Stimulated activated CD4-positive, alpha-beta T cell treated with anti-CD3 and anti-CD28 coated beads, Interleukin-15, amount 100 ng/mL, for 1 hour (primary cell): ENCODE measurements at places on chromosomes 12 and 14.

DNA sequence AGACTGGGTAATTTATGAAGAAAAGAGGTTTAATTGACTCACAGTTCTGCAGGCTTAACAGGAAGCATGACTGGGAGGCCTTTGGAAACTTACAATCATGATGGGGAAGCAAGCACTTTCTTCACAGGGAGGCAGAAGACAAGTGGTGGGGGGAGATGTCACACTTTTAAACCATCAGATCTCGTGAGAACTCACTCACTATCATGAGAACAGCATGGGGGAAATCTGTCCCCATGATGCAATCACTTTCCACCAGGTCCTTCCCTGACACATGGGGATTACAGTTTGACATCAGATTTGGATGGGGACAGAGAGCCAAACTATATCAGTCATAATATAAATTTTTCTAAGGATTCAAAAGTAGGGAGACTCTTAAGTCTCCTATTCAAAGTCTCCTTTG, 46.0 kb downstream of the SPIC start:
- DNase-seq, result no peak

DNA sequence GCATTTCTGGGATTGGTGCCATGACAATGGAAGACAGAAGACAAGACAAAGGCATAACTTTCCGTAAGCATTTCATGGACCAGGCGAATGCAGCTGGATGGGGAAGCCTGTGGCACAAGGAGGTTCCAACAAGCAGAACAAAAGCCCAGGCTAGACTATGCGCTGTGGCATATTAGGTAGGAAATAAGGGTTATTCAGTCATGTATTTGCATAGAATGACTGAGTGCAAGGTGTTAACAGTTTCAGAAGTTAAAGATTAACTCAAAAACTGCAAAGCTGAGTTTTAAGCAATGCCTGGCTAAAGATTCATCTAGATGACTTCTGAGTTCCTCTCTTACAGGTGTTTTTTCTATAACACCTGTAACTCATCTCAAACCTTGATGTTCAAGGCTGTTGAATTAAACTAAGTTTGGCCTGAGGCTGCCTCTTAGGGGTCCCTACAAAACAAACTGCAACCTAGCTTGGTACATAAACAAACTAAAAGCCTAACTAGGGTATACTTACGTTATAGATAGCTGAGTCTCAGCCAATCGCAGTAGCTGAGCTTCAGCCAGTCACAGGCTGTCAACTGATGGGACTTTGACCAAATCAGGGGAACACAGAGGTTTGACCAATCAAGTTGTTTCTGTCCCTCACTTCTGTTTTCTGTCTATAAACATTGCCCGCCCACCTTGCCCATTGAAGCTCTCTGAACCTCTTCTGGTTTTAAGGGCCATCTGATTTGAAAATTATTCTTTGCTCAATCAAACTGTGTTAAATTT, 52.2 kb upstream of the PLBD1 start:
- no peak for DNase-seq

DNA sequence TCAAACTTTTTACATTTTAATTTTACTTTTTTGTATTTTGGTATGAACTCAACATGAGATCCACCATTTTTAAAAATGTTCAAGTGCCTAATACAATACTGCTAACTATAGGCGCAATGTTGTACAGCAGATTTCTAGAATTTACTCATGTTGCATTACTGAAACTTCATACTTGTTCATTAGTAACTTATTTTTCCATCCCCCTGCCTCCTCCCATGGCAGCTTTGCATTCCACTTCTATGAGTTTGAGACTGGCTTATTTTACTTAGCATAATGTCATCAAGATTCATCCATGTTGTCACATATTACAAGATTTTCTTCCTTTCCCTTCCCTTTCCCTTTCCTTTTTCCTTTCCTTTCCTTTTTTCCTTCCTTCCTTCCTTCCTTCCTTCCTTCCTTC, 825.9 kb downstream of the SLC16A7 start:
- no peak for DNase-seq

- DNase-seq, result no peak
Observed at GRCh38 chr12:27342536-27342935, 9.9 kb downstream of the BMAL2 start.

DNA sequence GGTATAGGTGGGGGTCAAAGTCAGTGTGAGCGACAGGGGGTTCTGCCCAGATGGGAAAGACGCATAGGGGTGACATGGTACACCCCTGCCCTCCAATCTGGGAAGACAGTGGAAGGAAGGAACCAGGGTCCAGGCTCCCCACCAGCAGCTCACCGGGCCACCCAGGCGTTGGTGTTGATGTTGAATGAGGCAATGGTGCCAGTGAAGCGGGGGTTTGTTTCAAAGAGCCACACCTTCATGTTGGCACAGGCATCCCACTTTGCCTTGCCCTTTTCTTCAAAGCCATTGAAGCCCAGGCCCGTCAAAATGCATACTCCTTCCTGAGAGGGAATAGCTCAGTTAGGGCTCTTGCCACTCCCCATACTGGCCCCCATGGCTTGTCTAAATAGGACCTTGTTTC, 7.5 kb downstream of the EMG1 start:
- no peak for DNase-seq

DNA sequence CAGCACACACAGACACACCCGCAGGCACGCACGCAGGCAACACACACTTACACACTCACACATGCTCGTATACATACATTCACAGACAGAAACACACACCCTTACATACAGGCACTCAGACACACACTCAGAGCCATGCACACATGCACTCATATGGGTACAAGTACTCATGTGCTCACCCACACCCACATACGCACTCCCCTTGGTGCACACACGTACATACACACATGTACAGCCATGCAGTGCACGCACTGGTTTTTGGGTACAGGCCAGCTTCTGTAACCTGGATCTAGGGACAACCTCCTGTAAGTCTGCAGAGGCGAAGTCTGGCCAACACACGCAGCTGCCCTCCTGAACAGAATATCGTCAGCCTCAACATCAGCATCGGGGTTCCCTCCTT, 221.3 kb upstream of the RTL1 start:
- DNase-seq, result no peak

DNA sequence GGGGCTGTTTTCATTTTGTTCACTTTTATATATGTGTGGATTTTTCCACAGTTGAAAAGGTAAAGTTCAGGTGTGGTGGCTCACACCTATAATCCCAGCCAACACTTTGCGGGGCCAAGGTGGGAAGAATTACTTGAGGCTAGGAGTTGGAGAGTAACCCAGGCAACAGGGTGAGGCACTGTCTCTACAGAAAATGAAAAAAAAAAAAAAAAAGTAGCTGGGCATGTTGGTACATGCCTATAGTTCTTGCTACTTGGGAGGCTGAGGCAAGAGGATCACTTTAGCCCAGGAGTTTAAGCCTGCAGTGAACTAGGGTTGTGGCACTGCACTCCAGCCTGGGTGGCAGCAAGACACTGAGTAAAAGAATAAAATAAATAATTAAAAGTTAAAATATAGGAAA, 326.5 kb downstream of the NAV3 start:
- DNase-seq, result no peak

- DNase-seq, result no peak
Observed at GRCh38 chr14:74417611-74418010, 8.4 kb downstream of the SYNDIG1L start.

DNA sequence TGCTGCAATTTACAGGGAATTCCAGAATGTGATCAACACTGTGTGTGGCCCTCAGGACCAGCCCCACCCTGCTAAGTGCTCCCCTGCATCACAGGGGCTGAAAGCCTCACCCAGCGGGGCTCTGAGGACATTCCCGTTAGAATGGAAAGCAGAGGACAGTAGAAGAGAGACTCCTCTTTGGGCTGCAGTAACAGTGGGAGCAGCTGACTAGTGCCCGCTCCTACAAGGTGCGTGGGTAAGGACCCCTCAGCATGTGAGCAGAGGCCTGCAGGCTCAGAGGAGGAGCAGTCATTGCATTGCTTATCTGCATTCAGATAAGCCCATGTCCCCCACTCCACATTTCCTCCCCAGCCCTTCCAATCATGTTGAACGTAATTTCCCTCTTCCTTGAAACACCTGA, 120.1 kb downstream of the ITPR2 start:
- DNase-seq, result no peak

GRCh38 chr12:94594443-94594825, 55.9 kb downstream of the TMCC3 start:
- no peak for DNase-seq

DNA sequence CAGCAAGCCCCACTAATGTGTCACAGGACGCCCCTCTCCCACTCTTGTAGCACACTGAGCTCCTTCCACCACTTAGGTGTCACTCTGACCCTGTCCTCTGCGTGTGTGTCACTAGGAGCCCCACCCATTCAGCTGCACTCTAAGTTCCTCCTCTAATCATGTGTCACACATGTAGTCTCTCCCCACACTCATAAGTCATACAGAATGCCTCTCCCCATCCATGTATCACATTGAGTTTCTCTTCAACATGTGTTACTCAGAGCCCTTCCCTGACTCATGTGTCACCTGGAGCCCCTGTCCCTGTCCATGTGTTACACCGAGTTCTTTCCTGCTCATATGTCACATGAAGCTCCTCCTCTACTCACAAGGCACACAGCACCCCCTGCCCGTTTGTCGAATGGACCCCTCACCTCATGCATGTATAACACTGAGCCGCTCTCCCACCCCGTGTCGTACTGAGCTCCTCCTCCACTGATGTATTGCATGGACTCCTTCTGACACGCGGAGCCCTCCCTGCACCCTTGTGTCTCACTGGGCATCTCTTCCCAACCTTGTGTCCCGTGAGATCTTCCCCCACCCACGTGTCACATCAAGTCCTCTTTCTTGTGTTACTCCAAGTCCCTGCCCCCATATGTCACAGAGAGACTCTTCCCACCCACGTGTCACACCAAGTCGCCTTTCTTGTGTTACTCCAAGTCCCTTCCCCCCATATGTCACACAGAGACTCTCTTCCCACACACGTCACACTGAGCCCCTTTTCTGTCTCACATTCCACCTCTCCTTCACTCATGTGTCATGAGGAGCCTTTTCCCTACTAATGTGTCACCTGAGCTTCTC, 31.0 kb downstream of the RTL1 start:
- no peak for DNase-seq

DNA sequence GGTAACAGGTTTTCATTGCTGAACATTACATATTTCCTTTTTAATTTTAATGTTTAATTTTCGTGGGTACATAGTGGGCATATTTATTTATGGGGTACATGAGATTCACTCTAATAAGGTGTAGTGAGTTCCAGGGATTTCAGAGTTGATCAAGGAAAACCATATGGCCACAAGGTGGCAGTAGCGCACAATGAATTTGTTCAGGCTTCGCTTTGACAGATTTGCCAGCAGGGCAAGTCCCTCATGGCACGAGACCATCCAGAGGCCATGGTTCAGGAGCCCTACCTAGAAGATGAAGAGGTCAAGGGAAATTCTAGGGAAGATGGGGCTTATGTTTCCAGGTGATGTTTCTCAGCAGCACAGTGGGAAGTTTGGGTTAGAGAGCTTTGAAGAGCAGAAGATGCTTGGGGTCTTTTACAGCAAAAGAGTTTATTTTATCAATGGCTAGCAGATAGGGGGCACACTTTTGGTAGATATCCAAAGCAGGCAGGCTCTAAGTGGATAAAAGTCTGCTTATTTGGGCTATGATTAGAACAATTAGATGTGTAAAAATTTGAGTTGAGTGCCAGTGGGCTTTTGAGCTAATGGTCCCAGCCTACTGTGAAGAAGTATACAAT, 1004.4 kb downstream of the AACS start:
- DNase-seq, result no peak

- no peak for DNase-seq
Observed at GRCh38 chr12:125610292-125610691, 545.1 kb downstream of the AACS start.

DNA sequence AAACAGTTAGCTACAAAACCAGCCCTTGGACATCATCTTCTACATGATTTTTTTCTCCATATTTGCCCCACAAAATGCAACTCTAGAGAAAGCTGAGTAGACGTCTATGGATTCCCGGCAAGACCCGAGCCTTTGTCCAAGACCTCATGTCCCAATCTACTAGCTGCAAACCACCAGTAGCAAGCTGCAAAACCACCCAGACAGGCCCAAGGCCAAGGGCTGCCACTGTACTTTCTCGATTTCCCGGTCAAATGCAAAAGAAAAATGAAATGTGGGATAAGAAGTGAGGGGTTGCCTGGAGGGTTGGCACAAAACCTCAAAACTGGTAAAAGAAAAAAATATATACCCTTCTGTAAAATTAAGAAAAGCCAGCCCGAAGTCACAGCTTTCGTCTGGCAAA, 2.9 kb upstream of the SIX6 start:
- DNase-seq, result no peak

DNA sequence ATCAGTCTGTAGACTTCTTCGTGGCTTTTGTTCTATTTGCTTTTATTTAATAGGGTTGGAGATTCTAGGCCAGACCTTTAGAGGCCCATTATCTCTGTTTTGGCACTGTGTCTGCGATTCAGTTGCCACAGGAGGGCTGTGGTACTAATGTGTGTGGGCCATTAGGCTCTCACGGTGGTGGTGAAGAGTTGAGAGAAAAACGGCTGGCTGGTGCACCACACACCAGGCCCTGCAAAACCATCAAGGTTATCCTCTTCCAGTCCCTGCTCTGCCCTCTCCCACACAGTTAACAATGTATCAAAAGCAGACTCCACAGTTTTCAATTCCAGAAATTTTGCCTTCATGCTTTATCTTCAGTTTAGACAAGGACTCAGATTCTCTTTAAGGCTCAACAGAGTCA, 97.7 kb downstream of the MYF5 start:
- DNase-seq, result no peak

DNA sequence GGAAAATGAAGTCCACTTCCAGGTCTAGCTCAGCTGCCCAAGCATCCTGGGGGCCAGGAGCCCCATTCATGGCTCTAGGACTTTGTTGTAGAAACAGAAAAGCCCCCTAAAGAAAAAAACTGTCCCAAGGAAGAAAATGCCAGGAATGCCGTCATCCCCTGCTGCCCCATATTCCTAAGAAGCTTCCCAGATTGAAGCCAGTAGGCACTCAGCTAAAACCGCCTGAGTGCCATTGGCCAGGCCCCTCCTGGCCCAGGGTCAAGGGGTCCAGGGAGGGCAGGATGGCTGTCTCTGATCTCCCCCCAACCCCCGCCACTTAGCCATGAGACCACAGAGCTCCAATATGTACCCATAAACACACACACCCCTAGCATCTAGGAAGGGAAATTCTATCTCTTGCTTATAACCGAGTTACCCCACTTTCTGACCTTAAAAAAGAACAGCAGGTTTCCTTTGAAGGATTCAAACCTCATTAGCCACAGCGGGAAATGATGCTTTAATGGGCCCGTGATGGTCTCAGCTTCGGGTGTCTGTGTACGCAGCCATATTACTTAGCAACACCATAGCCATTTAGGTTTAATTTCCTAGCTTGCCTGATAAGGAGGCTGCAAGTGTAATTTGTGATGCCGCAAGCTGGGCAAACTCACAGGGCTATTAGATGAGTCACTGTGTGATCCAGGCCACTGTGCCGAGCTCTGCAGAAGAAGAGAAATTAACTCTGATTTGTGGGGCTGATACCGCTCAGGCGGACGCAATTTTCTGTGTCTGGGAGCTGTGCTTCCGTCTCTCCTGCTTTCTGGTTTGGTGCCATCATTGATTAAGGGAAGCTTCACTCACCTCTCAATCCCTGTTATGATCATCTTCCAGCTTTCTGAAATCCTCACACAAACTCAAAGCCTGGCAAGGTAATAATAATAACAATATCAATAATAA, 84.2 kb downstream of the GCH1 start:
- DNase-seq, result no peak
